ENCODE measurements at places on chromosomes 1 and 21.

- no peak for DNase-seq
Observed at GRCh38 chr1:47907177-47907528, 90.0 kb downstream of the TRABD2B start.

- no peak for DNase-seq
Observed at GRCh38 chr1:165539908-165540307, 3.9 kb upstream of the LRRC52 start.

- DNase-seq: no peak
Observed at GRCh38 chr21:43358940-43359822, 67.8 kb downstream of the SIK1 start.

GRCh38 chr1:228785366-228786330, 50.4 kb downstream of the RHOU start:
- DNase-seq: no peak

- no peak for DNase-seq
Observed at GRCh38 chr1:234756857-234757256, 146.9 kb upstream of the IRF2BP2 start.

Measured in eye (tissue), 1 donor.